Hepatocyte (in vitro differentiated cells): ENCODE measurements at places on chromosomes 11 and 22. TPM values are rescaled to one million over a fixed set of nuclear protein-coding genes. Genes with fewer than 3 reads are reported as not detected.

DNA sequence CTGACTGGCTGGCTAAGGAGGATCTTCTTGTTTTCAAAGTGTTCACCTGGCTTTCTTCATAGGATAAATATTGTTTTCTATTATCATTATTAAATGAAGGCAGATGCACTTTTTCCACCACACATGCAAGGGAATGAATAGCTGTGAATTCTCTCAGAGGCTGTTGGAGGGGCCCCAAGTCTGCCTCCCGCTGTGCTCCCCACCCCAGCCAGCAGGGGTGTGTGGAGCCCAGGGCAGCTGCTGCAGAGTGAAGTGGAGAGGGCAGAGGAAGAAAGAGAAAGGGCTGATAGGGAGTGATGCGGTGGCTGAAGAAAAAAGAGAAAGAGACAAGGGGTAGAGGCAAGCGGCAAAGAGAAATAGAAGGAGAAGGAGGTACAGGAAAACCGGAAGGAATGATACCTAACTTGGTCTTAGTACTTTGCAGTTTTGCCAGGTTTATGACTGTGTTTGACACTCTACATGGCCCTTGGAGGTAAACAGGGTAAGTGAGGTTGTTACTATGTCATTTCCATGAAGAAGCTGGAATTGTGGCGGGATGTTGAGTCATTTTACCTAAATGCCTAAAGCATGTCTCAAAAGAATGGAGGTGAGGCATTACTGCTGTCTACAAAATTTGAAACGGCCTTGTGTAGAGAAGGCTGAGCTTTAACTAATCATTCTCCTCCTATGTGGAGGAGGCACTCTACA is 145.7 kb upstream of the B3GAT1 start:
- H3K27me3 ChIP-seq = no peaks in the 10 kb centered on the region
- no peaks in the 10 kb centered on the region for H3K4me1 ChIP-seq
- no peak overlapping the region for H3K27ac ChIP-seq
- no peaks in the 10 kb centered on the region for H3K36me3 ChIP-seq

- no peak overlapping the region for H3K27ac ChIP-seq
- no peaks in the 10 kb centered on the region for H3K36me3 ChIP-seq
- H3K4me1 ChIP-seq = no peaks in the 10 kb centered on the region
- H3K27me3 ChIP-seq = no peaks in the 10 kb centered on the region
- no peak overlapping the region for H3K4me3 ChIP-seq
Measured at GRCh38 chr11:109783840-109784239, 309.4 kb upstream of the ZC3H12C start.

DNA sequence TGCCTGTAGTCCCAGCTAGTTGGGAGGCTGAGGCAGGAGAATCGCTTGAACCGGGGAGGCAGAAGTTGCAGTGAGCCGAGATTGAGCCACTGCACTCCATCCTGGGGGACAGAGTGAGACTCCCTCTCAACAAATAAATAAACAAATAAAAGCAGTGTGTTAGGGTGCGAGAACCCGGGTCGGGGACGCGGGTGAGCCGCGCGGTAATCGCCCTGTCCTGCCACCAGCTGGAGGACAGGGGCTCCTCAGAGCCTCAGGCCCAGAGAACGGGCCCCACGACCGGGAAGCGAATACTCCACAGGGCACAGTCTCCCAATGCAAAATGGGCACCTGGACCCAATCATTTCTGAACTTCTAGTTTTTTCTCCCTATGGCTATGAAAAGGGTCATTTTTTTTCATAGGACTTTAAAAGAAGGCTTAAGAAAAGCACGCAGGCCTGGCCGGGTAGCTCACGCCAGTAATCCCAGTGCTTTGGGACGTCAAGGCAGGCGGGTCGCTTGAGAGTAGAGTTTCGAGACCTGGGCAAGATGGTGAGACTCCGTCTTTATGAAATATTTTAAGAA is 744 bp upstream of the MCM5 start:
- no peak for DNase-seq
- peak overlapping the region; percentile 53 for H3K27ac ChIP-seq
- peak overlapping the region; percentile 11 for H3K4me3 ChIP-seq

The VSTM5 gene
- 0.17 and 0.96 TPM in 2 replicates for total RNA-seq

GRCh38 chr22:49449377-49449776 is 378.3 kb downstream of the BRD1 start:
- H3K27ac ChIP-seq = no peak overlapping the region
- H3K4me1 ChIP-seq = no peaks in the 10 kb centered on the region
- H3K36me3 ChIP-seq = no peaks in the 10 kb centered on the region
- H3K4me3 ChIP-seq = no peak overlapping the region
- peaks cover 45% of the 10 kb centered on the region for H3K27me3 ChIP-seq

DNA sequence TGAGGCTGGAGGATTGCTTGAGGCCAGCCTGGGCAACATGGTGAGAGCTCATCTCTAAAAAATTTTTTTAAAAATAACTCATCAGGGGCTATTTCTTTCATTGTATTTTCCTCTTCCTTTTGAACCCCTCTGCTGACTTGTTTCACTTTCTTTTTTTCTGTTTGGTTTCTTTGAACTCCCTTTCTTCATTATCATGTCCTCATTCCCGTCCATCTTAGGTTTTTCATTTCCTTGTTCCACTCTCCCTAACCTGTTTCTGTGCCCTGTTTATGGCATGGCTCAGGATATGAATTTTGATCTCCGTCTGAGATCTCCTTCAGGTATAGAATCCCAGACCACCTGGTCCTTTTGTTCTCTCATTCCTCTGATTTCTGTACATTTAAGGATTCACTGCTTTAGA is 12.5 kb downstream of the MARK2 start:
- no peaks in the 10 kb centered on the region for H3K27me3 ChIP-seq
- no peaks in the 10 kb centered on the region for H3K36me3 ChIP-seq
- no peak for DNase-seq
- H3K4me1 ChIP-seq = peaks cover 43% of the 10 kb centered on the region
- peak overlapping the region; percentile 63 for H3K27ac ChIP-seq

DNA sequence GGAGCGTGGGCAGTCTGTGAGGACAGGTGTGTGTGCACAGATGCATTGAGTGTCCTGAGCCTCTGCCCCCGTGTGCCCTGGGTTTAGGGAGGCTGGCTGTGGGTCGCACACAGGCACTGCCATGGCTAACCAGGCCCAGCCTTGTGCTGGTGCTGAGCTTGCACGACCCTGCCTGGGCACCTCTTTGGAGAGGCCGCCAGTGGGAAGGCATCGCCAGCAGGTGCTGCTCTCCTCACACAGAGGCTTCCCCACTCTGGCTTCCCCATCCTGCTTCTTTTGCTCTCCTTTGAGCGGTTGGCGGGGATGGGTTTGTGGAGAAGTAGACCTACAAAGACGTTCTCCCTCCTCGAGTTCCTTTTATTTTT is 4.1 kb downstream of the WNT7B start:
- H3K4me1 ChIP-seq = peaks cover 16% of the 10 kb centered on the region
- peaks cover 72% of the 10 kb centered on the region for H3K27me3 ChIP-seq
- H3K27ac ChIP-seq = no peak overlapping the region

- H3K27ac ChIP-seq = no peak overlapping the region
Measured at GRCh38 chr22:34427436-34427835, 507.2 kb upstream of the LARGE1 start.

GRCh38 chr11:25317216-25317615 is 820.4 kb downstream of the LUZP2 start:
- H3K4me3 ChIP-seq = no peak overlapping the region
- no peaks in the 10 kb centered on the region for H3K27me3 ChIP-seq
- no peak for DNase-seq
- no peaks in the 10 kb centered on the region for H3K4me1 ChIP-seq

DNA sequence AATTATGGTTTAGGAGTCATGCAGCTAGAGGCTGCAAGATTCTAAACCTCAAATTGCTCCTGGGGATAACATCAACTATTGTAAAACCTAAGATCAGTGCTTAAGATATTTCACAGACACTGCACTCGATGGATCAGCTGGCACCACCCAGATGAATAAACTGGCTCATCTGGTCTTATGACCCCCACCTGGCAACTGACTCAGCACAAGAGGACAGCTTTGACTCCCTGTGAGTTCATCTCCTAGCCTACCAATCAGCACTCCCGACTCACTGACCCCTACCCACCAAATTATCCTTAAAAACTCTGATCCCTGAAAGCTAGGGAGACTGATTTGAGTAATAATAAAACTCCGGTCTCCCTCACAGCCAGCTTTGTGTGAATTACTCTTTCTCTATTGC is 782 bp upstream of the TTC12 start:
- no peak for DNase-seq
- peak overlapping the region; percentile 31 for H3K27ac ChIP-seq
- H3K36me3 ChIP-seq = no peaks in the 10 kb centered on the region
- H3K4me1 ChIP-seq = peaks cover 14% of the 10 kb centered on the region
- H3K27me3 ChIP-seq = no peaks in the 10 kb centered on the region

- H3K27me3 ChIP-seq = no peaks in the 10 kb centered on the region
- H3K4me1 ChIP-seq = peaks cover 28% of the 10 kb centered on the region
- H3K27ac ChIP-seq = no peak overlapping the region
- H3K4me3 ChIP-seq = no peak overlapping the region
- DNase-seq = no peak
- H3K36me3 ChIP-seq = no peaks in the 10 kb centered on the region
Measured at GRCh38 chr22:24285245-24285644, 14.6 kb downstream of the SPECC1L start.

DNA sequence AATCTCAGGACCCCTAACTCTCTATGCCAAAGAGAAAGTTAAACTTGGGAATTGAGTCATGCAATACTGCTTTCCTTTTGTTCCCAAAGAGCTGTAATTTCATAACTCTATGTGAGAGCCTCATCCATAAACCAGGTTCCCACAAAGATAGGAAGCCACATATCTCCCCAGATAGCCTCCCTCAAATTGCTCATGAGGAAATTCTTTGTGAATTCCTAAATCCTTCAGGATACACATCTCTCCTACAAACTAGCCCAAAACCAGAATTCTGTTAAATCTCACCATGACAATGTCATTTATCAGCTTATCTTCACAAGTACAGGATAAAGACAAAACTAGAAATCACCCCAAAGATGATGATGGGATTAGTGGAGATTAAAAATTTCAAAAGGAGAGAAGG is 4.7 kb upstream of the NXPE2 start:
- no peaks in the 10 kb centered on the region for H3K4me1 ChIP-seq
- no peak for DNase-seq
- H3K36me3 ChIP-seq = no peaks in the 10 kb centered on the region
- no peaks in the 10 kb centered on the region for H3K27me3 ChIP-seq

DNA sequence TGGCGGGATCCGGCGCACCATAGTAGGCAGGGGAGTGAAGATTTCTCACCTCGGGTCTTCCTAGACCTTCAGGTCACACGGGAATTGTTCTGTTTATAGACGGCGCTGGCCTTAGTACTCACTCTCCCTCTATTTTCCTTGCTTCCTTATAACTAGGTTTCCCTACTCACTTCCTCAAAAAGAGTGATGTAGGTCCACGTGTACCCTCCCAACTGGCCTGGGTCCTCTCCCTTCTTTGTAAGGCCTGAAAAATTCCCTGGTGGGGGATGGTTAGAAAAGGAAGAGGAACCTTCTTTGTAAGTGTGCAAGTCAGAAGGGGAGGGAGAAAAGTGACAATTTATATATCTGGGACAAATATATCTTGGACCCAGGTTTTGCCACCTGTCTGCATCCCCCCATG is 2.9 kb upstream of the TMEM9B start:
- H3K36me3 ChIP-seq = no peaks in the 10 kb centered on the region
- H3K27ac ChIP-seq = no peak overlapping the region
- no peak overlapping the region for H3K4me3 ChIP-seq
- H3K4me1 ChIP-seq = peaks cover 4% of the 10 kb centered on the region

DNA sequence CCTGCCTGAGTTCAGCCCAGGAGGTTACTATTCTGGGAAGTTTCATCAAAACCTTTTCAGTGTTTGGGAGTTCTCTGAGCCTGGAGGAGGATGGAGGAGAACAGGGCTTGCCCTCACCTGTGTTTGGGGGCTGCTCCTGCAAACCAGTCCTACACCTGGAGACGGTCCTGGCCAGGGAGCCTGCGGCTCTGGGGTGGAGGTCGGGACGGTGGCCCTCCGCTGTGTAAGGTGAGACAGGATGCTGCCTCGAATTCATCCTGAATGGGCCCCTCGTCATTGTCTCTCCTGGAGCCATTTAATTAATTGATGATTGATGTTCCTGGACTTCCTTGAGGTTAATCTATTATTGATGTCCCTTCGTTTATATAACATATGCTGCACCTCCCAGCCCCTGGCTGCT is 6.3 kb downstream of the DAGLA start:
- H3K4me3 ChIP-seq = no peak overlapping the region
- no peaks in the 10 kb centered on the region for H3K27me3 ChIP-seq
- H3K27ac ChIP-seq = no peak overlapping the region
- no peak for DNase-seq

- no peak overlapping the region for H3K27ac ChIP-seq
- H3K27me3 ChIP-seq = no peaks in the 10 kb centered on the region
- no peaks in the 10 kb centered on the region for H3K4me1 ChIP-seq
- no peaks in the 10 kb centered on the region for H3K36me3 ChIP-seq
- no peak overlapping the region for H3K4me3 ChIP-seq
Measured at GRCh38 chr11:16015741-16016467, 340.4 kb downstream of the SOX6 start.

DNA sequence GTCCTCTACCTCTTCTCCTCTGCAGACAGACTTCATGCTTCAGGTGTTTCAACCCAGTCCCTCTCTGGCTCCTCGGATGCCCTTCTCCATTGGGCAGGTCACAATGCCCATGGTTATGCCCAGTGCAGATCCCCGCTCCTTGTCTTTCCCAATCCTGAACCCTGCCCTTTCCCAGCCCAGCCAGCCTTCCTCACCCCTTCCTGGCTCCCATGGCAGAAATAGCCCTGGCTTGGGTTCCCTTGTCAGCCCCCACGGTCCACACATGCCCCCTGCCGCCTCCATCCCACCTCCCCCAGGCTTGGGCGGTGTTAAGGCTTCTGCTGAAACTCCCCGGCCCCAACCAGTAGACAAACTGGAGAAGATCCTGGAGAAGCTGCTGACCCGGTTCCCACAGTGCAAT is 9.3 kb upstream of the BACE1-AS start:
- H3K36me3 ChIP-seq = no peaks in the 10 kb centered on the region
- no peaks in the 10 kb centered on the region for H3K27me3 ChIP-seq
- DNase-seq = no peak
- H3K27ac ChIP-seq = peak overlapping the region; percentile 39
- H3K4me3 ChIP-seq = no peak overlapping the region
- H3K4me1 ChIP-seq = no peaks in the 10 kb centered on the region

The TMEM121B gene
- 0.50 and 0.76 TPM in 2 replicates for total RNA-seq

The SLC22A9 gene
- 36.3 and 36.7 TPM in 2 replicates for total RNA-seq

The SLC17A6 gene
- not detected in 2 replicates for total RNA-seq

- no peak overlapping the region for H3K27ac ChIP-seq
- DNase-seq = no peak
- H3K4me1 ChIP-seq = peaks cover 18% of the 10 kb centered on the region
- H3K36me3 ChIP-seq = no peaks in the 10 kb centered on the region
- H3K4me3 ChIP-seq = no peak overlapping the region
- H3K27me3 ChIP-seq = peaks cover 15% of the 10 kb centered on the region
Measured at GRCh38 chr11:128662076-128662475, 31.8 kb upstream of the FLI1 start.

The MAPK11 gene
- total RNA-seq = 1.4 and 2.3 TPM in 2 replicates

- no peak overlapping the region for H3K4me3 ChIP-seq
- H3K4me1 ChIP-seq = no peaks in the 10 kb centered on the region
- DNase-seq = no peak
Measured at GRCh38 chr22:44616882-44617655, 84.9 kb upstream of the PRR5 start.

The GGTLC3 gene
- total RNA-seq = not detected in 2 replicates

The MYBPC3 gene
- total RNA-seq = 0.68 and 1.4 TPM in 2 replicates
